ENCODE measurements at places on chromosomes 4 and X.

DNA sequence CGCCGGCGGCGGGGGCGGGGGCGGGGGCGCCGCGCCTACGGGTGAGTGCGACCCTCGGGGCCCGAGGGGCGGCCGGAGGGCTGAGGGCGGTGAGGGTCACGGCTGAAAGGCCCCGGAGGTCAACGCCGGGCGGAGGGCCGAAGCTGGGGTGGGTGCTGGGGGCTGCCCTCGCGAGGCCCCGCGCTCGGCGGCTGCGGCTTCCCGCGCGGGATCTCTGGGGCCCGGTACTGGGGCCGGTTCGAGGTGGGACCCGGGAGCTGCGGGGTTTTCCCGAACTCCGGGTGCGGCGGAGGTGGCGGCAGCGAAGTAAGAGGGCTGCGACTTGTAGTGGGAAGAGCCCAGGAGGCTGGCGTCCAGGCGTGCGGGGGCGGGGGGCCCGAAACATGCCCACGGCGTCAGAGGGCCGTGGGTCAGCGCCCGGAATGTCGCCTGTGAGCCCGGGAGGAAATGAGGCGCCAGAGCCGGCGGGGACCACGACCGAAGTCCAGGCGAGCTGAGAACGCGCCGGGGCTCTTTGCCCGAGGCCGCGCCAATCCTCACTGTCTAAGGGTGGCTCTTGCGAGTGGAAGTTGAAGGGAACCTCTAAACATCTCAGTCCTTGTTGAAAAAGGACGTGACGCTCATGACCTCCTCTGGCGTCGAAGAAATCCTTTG, 407 bp downstream of the IL13RA1 start:
- no peaks in the 10 kb centered on the region for H3K4me1 ChIP-seq
- H3K4me3 ChIP-seq: peak overlapping the region; percentile 63
- H3K27ac ChIP-seq: no peak overlapping the region
- H3K27me3 ChIP-seq: peaks cover 42% of the 10 kb centered on the region
- DNase-seq: peak; percentile 29

DNA sequence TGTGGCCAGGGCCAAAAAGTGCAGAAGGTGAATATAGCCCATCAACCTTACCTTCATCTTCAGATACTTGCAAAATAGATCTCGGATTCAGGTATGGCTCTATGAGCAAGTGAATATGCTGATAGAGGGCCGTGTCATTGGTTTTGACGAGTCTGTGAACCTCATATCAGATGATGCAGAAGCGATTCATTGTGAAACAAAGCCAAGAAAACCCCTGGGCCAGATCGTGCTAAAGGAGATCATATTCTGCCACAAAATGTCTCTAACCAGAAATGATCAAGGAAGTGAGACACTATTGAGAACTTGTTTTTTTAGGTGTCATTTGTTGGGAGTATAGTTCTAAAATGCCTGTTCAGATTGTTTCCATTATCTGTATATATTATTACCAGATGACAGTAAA, 48.3 kb downstream of the PDK3 start:
- H3K4me1 ChIP-seq: no peaks in the 10 kb centered on the region
- H3K27me3 ChIP-seq: no peaks in the 10 kb centered on the region
- H3K4me3 ChIP-seq: no peak overlapping the region

DNA sequence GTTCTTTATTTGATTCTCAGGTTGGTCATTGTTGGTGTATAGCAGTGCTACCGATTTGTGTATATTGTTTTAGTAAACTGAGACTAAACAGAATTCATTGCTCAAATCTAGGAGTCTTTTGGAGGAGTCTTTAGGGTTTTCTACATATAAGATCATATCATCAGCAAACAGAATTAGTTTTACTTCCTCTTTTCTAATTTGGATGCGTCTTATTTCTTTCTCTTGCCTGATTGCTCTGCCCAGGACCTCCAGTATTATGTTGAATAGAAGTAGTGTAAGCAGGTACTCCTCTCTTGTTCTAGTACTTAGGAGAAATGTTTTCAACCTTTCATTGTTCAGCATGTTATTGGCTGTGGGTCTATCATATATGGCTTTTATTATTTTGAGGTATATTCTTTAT, 92.6 kb downstream of the IQCM start:
- no peak for DNase-seq
- H3K27me3 ChIP-seq: no peaks in the 10 kb centered on the region
- no peaks in the 10 kb centered on the region for H3K36me3 ChIP-seq
- no peak overlapping the region for H3K27ac ChIP-seq
- H3K4me3 ChIP-seq: no peak overlapping the region
- no peaks in the 10 kb centered on the region for H3K4me1 ChIP-seq

GRCh38 chr4:76688619-76689144, 209.3 kb downstream of the SOWAHB start:
- peak; percentile 42 for DNase-seq
- H3K4me3 ChIP-seq: peak overlapping the region; percentile 92
- no peaks in the 10 kb centered on the region for H3K36me3 ChIP-seq
- peaks cover 7% of the 10 kb centered on the region for H3K27me3 ChIP-seq
- H3K27ac ChIP-seq: no peak overlapping the region

Data from neural progenitor cell (in vitro differentiated cells).